ENCODE measurements at places on chromosomes 6 and 20. TPM values are rescaled to one million over a fixed set of nuclear protein-coding genes. Genes with fewer than 3 reads are reported as not detected.

CEP85L gene
- polyA plus RNA-seq = 0.54 TPM

SYCP2L gene
- 0.30 TPM for polyA plus RNA-seq

MAP7 gene
- 9.1 TPM for polyA plus RNA-seq

BFSP1 gene
- polyA plus RNA-seq = 1.3 TPM

SLC35F1 gene
- polyA plus RNA-seq = not detected

CYP24A1 gene
- polyA plus RNA-seq = 0.58 TPM

ANGPT4 gene
- not detected for polyA plus RNA-seq

OR2B6 gene
- polyA plus RNA-seq = not detected

GJA10 gene
- polyA plus RNA-seq = not detected

PNLDC1 gene
- polyA plus RNA-seq = 0.03 TPM

PAK5 gene
- not detected for polyA plus RNA-seq

TLDC2 gene
- not detected for polyA plus RNA-seq

RIMS1 gene
- polyA plus RNA-seq = not detected

C6orf58 gene
- polyA plus RNA-seq = 0.16 TPM

CLPSL1 gene
- polyA plus RNA-seq = not detected

ADGRB3 gene
- polyA plus RNA-seq = not detected

KIF6 gene
- polyA plus RNA-seq = 0.27 TPM

WFDC5 gene
- 0.86 TPM for polyA plus RNA-seq

RWDD2A gene
- 0.91 TPM for polyA plus RNA-seq

DCDC2 gene
- polyA plus RNA-seq = 0.23 TPM

RNF144B gene
- 6.7 TPM for polyA plus RNA-seq

GATA5 gene
- polyA plus RNA-seq = not detected

CDK5RAP1 gene
- 40.2 TPM for polyA plus RNA-seq

COL12A1 gene
- polyA plus RNA-seq = 27.7 TPM

ADGB gene
- not detected for polyA plus RNA-seq

MYB gene
- polyA plus RNA-seq = 0.13 TPM

NFATC2 gene
- polyA plus RNA-seq = under 0.01 TPM

HLA-DQB2 gene
- polyA plus RNA-seq = not detected

SSTR4 gene
- not detected for polyA plus RNA-seq

SOX18 gene
- 0.04 TPM for polyA plus RNA-seq

CCM2L gene
- polyA plus RNA-seq = not detected

LGSN gene
- not detected for polyA plus RNA-seq

PRSS16 gene
- polyA plus RNA-seq = 6.7 TPM

VIP gene
- polyA plus RNA-seq = not detected

OXT gene
- polyA plus RNA-seq = not detected

MROH8 gene
- 0.42 TPM for polyA plus RNA-seq

KHDRBS2 gene
- not detected for polyA plus RNA-seq

C6orf132 gene
- 20.2 TPM for polyA plus RNA-seq

NRSN2 gene
- 53.5 TPM for polyA plus RNA-seq

VAPB gene
- polyA plus RNA-seq = 38.7 TPM

SYCP2 gene
- 0.04 TPM for polyA plus RNA-seq

PSORS1C2 gene
- polyA plus RNA-seq = not detected

SCUBE3 gene
- under 0.01 TPM for polyA plus RNA-seq

PNPLA1 gene
- polyA plus RNA-seq = not detected

TCF21 gene
- not detected for polyA plus RNA-seq

WFDC12 gene
- polyA plus RNA-seq = 0.35 TPM

NNAT gene
- 1.2 TPM for polyA plus RNA-seq

ARFGEF3 gene
- 0.01 TPM for polyA plus RNA-seq

SLC52A3 gene
- polyA plus RNA-seq = 1.7 TPM

IL22RA2 gene
- polyA plus RNA-seq = not detected

ALDH5A1 gene
- 0.20 TPM for polyA plus RNA-seq

ATP5F1E gene
- polyA plus RNA-seq = 89.9 TPM
